Fibroblast of skin of back (primary cell): ENCODE measurements at places on chromosomes 6 and 20.

- DNase-seq, result no peak
Measured at GRCh38 chr6:2124260-2124709, 121.1 kb downstream of the GMDS start.

GRCh38 chr20:1792274-1792673 is 102.9 kb upstream of the SIRPA start:
- no peak for DNase-seq

DNA sequence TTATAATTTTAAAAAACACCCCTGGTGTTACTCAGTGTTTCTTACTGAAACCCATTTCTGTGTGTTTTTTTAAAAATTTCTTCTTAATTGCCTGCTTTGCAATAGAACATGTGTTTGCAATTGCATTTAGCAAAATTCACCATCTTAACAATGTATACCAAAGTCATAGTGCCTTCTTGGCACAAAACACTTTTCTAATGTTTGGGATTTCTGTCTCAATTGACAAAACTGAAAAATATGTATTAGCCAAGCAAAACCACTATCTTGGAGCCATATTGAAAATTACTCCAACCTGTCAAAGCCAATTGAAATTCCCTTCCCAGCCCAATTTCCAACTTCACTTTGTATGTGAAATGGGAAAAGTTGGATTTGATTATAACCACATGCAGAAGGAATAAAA is 88.4 kb upstream of the RSPO3 start:
- DNase-seq, result no peak

DNA sequence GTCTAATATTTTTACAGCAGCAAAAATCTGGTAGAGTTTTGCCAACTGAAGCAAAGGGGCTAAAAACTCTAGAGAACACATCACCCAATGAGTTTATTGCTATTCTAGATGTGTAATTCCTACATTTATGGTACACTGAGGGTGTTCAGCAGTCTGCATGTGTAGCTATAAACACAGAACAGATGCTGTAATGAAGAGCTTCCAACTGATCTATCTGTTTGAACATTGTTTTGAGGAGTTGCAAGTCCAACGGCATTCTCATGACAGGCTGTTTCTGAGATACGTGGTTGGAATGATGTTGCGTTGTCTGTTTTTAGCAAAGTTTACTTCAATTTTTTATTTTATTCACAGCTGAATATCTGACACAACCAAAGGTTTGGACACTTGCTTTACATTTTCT is 141.2 kb upstream of the RAB32 start:
- DNase-seq, result no peak

DNA sequence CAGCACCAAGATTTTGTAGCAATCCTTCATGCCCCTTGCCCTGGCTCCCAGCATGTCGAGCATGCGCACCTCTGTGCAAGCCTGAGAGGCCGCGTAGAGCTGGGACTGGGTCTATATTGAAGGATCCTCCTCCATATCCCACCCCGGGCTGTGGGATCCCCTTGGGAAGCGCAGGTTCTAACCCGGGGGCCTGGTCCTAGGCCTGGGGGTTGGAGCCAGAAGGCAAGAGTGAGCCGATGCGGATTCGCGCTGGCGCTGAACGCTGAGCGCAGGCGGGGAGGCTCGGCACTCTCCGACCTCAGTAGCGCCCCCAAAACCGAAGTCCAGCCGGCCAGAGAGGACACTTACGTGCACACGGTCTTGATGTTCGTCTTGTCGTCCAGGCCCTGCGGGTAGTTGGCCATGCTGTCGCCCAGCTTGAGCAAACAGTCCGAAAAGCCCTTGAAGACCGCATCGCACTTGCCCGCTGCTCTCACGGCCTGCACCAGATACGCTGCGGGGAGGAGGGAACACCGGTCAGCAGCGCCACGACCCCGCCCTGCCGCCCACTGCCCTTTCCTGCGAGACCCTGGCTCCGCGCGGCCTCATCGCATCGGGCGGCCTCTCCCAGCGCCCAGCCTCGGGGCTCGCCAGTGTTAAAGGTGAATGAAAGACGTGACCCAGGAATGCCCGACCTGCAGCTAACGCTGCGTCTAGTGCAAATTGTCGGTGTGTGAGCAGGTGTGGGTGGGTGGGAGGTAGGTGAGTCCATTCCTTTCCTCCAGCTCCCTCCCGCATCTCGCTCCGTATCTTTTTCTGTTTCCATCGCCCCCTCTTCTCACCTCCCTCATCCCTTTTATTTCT is 4.5 kb downstream of the NRN1 start:
- no peak for DNase-seq
